ENCODE measurements at places on chromosomes 2 and 18. TPM values are rescaled to one million over a fixed set of nuclear protein-coding genes. Genes with fewer than 3 reads are reported as not detected.
A peak's percentile ranks its signal among the peaks of the same experiment; 100 is the strongest.

GRCh38 chr18:59540780-59541179 lies 156.4 kb downstream of the CCBE1 start:
- DNase-seq, result no peak

- no peak for DNase-seq
Measured at GRCh38 chr2:54497763-54498680, 41.9 kb downstream of the SPTBN1 start.

DNA sequence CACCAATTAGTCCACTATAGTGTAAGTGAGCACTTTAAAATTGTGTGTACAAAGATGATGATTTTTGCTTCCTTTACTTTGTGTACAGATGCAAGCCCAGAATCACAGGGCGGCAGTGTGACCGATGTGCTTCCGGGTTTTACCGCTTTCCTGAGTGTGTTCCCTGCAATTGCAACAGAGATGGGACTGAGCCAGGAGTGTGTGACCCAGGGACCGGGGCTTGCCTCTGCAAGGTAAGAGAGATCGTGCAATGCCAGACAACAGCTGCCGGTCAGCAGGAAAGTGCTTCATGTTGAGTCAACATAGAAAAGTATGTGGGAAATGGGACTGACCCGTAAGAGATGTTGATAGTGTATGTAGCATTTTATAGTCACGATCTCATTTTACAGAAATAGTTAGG lies 156.8 kb upstream of the TTC39C start:
- no peak for DNase-seq

- DNase-seq, result no peak
Measured at GRCh38 chr2:98205889-98206288, 118.9 kb downstream of the VWA3B start.

DNA sequence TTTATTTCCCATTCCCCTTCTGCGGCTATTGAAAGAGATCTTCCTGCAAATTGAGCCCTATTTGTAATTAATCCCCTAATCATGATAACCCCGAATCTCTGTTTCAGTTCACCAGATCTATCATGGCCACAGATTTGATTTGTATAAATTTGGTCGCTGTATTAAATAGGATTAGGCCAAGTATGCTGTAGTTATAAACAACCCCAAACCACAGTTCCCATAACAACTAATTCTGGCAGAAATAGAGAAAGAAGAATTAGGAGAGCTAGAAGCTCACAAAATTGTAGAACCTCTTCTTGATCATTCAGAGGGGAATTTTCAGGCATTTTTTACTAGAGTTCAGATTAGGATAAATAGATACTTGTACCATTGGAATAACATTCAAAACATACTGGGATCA lies 433.7 kb upstream of the TNP1 start:
- DNase-seq, result no peak

GRCh38 chr2:172412984-172413492 lies 14.3 kb upstream of the ITGA6 start:
- no peak for DNase-seq

DNA sequence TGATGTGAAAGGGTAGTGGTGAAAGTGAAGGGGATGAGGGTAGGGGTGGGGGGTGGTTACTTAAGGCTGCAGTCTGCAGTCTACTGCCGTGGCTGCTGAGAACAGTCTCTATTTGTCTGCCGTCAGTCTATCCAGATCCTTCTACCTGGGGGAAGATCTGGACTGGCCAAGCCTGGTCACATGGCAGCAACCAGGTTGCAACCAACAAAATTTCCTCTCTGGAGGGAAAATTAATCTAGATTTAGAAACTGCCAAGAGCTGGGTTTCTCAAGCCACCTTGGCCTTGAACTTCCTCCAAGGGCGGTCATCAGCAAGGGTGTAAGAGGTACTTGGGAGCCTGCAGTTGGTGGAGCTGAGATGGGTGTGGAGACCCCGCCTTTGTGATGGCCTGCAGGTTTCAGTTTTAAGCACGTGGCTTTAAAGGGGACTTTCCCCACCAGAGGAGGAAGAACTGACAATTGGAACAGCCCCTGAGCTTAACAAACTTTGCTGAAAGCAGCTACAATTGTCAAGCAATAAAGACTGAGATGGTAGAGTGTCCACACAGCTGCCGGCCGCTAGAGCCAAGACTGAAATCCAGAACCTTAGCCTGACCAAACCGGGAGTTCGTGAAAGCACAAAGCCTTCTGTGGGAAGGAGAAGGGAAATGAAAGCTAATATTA lies 31.4 kb upstream of the KCMF1 start:
- no peak for DNase-seq

DNA sequence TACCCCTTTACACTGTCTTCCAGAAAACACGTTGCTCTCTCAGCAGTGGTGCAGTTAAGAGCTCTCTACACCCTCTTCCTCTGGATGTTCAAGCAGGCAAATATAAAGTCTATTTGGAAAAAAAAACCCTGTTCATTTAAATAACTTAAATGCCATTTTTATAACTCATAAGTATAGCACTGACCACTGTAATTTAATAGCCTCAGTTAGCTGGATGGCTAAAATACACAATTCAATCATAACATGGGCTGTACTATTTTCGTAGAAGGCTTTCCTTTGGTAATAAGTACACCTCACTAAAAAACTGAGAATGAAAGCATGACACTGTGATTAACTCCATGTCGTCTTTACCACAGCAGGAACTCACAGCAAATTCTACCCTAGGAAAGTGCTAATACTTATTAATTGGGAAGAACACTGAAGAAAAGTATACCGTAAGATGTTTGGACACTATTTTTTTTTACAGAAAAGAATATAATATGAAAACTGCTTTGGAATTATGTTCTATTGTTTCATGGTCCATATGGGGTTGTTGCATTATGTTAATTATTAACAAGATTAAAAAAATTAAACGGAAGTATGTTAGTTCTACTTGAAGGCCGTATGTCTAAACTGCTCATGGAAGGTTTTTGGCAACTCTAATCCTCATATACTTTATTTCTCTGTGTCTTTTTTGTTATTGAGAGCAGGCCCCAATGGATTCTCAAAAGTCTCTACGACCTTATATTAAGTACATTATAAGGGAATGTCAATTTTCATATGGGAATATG lies 269.1 kb downstream of the ZNF385B start:
- no peak for DNase-seq

DNA sequence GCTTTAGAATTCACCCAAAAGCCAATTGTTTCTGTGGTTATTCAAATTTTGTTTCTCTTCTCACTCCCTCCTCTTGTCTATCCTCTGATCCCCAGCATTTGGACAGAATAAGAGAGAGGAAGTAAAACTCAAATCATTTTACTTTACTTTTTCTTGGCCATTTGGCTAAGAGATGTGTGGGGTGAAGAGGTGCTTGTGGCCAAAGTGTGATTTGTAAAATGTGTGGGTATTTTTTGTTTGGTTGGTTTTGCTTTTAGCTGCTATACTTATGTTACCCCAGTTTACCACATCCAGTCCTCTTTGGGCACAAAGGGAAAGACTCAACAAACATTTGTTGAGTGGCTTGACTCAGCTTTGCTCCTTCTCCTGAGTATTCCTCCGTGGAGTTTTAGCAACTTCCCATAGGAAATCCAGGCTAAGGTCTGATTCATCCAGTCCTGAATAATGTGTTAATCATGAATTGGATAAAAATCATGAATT lies 109.1 kb upstream of the CYP1B1 start:
- no peak for DNase-seq

DNA sequence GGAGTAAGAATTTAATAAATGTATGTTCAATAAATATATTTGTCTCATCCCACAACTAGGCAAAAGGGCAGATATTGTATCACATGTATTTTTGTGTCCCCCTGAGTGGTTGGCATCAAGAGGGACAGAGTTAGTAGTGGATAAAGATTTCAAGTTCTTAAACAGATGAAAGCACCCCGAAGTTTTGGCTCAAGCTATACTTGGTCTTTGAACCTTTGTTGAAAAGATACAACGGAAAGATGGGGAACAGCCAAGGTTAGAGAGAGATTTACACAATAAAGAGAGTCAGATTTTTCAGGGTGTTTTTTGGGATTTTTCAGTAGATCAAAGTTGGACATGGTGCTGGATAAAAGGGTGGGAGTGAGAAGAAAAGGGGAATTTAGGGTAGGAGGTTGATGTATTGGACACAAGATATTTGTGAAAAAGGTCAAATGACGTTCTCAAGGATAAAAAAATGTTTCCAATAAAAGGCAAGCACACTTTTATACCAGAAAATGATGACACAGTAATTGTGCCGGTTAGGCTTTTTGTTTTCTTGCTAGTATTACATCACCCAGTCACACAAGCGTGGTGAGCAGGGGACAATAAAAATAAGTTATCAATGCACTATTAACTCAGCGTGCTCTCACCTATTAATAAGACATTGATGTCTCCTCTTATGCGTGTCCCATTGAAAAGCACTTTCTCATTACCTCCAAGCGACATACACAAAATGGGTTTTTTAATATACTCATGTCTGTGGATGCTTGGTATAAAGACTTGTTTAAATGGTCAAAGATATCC lies 59.5 kb downstream of the MEP1B start:
- DNase-seq, result no peak

GRCh38 chr2:218887079-218887478 lies 6.4 kb downstream of the WNT10A start:
- DNase-seq, result no peak

GRCh38 chr2:110662560-110662959 lies 15.3 kb downstream of the BUB1 start:
- DNase-seq, result no peak

DNA sequence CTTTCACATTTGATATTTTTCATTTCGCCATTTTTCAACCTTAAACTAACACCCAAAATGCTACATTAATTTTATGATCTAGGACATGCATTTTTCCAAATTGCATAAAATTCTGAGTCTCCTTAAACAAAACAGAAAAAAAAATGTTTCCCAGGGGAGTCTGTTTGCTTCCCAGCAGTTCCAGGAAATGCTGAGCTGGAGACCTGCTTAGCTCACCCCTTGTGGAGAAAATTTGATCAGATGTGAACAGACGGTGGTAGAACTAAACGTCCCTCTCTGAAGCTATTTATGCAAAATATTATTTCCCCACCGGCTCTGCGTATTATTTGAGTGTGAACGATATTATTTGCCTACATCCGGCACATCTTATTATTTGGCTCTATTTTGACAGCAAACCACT lies 74.9 kb upstream of the AGAP1 start:
- no peak for DNase-seq

DNA sequence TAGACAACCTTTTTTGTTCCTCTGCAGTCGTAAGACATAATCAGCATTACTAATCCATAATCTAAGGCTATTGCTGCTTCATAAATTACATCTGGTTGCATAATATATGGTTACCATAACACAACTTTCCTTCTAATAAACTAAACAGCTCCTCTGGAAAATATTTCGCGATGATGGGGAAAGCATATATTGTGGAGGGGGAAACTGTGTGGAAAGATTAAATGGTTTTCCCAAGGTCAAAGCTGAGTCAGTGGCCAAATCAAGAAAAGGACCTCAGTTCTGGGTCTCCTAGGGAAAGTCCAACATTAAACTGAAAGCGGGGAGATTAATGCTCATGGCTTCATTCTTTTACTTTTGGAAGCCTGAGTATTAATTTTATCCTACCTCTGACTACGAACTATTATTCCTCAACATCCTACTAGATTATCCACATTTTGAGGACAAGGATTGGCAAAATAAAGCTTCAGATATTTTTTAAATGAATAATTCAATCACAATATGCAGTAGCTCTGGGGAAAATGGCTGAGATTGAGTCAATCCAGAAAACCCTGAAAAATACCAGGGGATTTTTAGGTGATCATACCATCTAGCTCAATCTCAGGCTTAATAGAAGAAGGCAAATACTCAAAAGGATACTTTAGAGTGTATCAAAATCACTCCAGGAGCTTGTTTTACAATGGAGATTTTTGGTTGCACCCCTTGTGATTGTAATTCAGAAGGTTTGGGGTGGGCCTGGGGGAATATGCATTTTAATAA lies 33.8 kb upstream of the STK17B start:
- no peak for DNase-seq

- DNase-seq, result peak; percentile 48
Measured at GRCh38 chr2:98039085-98039756, 43.5 kb upstream of the TMEM131 start.

- DNase-seq, result no peak
Measured at GRCh38 chr18:46042571-46043123, 29.4 kb downstream of the PSTPIP2 start.

DNA sequence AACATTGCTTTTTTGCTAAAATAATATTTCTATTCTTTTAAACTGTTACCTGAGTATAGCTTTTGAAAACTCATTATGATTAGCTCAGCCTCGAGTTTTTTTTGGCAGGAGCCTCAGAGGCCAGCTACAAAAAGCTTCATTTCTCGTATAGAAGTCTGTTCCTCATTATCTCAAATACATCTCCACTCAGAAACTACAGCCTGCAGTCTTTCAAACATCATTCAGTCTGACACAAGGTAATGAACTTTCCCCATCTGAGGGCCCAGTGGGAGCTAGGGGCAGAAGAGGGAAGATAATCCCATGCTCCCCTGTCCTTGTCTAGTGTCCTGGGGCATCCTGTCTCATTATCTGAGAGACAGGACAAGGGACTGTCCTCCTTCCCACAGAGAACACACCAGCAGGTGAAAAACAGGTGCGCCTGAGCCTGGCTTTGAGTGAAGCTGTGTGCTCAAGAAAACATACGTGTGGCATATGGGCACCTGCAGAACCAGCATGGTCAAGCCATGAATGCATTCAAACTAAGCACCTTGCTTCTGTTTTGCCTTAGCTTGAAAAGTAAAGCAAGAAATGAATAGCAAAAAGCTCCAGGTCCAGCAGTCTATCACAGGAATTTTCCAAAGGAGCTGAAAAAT lies 247.5 kb downstream of the MREG start:
- no peak for DNase-seq

GRCh38 chr2:178997067-178997466 lies 52.9 kb downstream of the CCDC141 start:
- no peak for DNase-seq

GRCh38 chr2:231707625-231707926 lies 749 bp upstream of the PTMA start:
- no peak for DNase-seq

DNA sequence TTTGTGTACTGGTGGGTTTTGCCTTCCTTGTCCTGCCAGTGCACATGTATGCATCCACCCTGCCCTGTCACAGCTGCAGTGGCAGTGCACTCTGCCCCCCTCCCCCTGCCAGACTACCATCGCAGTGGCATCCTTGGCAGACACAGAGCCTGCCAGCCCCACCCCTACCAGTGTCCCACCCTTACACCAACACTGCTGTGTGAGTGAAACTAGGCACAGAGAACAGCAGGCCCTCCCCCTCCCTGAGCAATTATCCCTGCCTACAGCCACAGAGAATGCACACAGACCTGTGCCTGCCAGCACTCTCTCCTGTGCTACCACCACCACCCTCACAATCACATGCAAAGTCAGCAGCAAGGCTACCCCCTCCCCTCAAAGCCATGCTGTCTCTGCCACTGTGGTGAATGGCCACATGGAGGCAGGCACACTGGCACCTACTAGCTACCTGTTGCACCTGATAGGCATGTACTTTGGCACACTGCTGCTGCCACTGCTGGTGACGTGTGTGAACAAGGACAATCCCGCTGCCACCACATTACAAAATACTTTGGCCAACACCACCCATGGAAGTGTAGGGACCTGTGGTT lies 239.8 kb downstream of the CALCRL start:
- no peak for DNase-seq

SLC11A1 gene
- total RNA-seq, result 15.1 TPM

ADAM23 gene
- 24.5 TPM for total RNA-seq

RAD51AP2 gene
- 0.10 TPM for total RNA-seq

ZC3H6 gene
- total RNA-seq, result 8.7 TPM

MRO gene
- total RNA-seq, result 2.2 TPM
